ENCODE measurements at places on chromosomes 2 and 18. TPM values are rescaled to one million over a fixed set of nuclear protein-coding genes. Genes with fewer than 3 reads are reported as not detected.

DCDC2C gene
- total RNA-seq = not detected

DCC gene
- 0.07 TPM for total RNA-seq

SIX3 gene
- total RNA-seq = not detected

SH2D6 gene
- not detected for total RNA-seq

GPR45 gene
- total RNA-seq = not detected

CCDC102B gene
- 1.6 TPM for total RNA-seq

GPBAR1 gene
- total RNA-seq = 0.92 TPM

YWHAQ gene
- 246 TPM for total RNA-seq

ADNP2 gene
- 28.1 TPM for total RNA-seq

GCG gene
- total RNA-seq = not detected

MOGAT1 gene
- not detected for total RNA-seq

GALNT13 gene
- 0.75 TPM for total RNA-seq

ERFE gene
- total RNA-seq = 113 TPM

FAM117B gene
- total RNA-seq = 6.7 TPM

AKAIN1 gene
- not detected for total RNA-seq

ERMN gene
- total RNA-seq = not detected

TM4SF20 gene
- total RNA-seq = not detected

MPP4 gene
- total RNA-seq = not detected

ANKRD23 gene
- total RNA-seq = 2.1 TPM

MAP3K20 gene
- 18.9 TPM for total RNA-seq

RGPD4 gene
- total RNA-seq = not detected

RRM2 gene
- 9.6 TPM for total RNA-seq

SLC4A5 gene
- total RNA-seq = 1.2 TPM

NAT8 gene
- total RNA-seq = not detected

RAD51AP2 gene
- total RNA-seq = 0.14 TPM

MAP4K3 gene
- total RNA-seq = 24.5 TPM

TFCP2L1 gene
- 5.9 TPM for total RNA-seq

COL5A2 gene
- 27.1 TPM for total RNA-seq

ADAM23 gene
- total RNA-seq = 0.62 TPM

MTHFD2 gene
- total RNA-seq = 157 TPM

MC4R gene
- not detected for total RNA-seq

CROCC2 gene
- not detected for total RNA-seq

PLCD4 gene
- total RNA-seq = 0.27 TPM

RUFY4 gene
- total RNA-seq = not detected

GLI2 gene
- 4.8 TPM for total RNA-seq

CRYBA2 gene
- total RNA-seq = not detected

SFXN5 gene
- 13.0 TPM for total RNA-seq

AFF3 gene
- 16.0 TPM for total RNA-seq

DLX2 gene
- 0.08 TPM for total RNA-seq

DGKD gene
- 15.3 TPM for total RNA-seq

SATB2 gene
- total RNA-seq = 5.5 TPM

GDF7 gene
- 0.04 TPM for total RNA-seq

SGPP2 gene
- 29.1 TPM for total RNA-seq

ABHD1 gene
- total RNA-seq = not detected

ACP1 gene
- 112 TPM for total RNA-seq

GAREM2 gene
- total RNA-seq = 3.0 TPM

ADRA2B gene
- total RNA-seq = 0.07 TPM

BZW1 gene
- total RNA-seq = 378 TPM

TMEM198 gene
- 7.6 TPM for total RNA-seq

CIB4 gene
- total RNA-seq = not detected

REG1B gene
- total RNA-seq = not detected

KATNAL2 gene
- total RNA-seq = 1.4 TPM
